HT-29 (cell line): ENCODE measurements at places on chromosomes 3 and 15. TPM values are rescaled to one million over a fixed set of nuclear protein-coding genes. Genes with fewer than 3 reads are reported as not detected.

The PGBD4 gene
- 1.5 and 1.7 TPM in 2 replicates for total RNA-seq

The ALPK3 gene
- total RNA-seq = 66.1 and 73.9 TPM in 2 replicates

The SNRPN gene
- total RNA-seq = not detected in 2 replicates

The FMN1 gene
- 9.4 and 11.5 TPM in 2 replicates for total RNA-seq

The RTP1 gene
- not detected in 2 replicates for total RNA-seq

The ERICH6 gene
- total RNA-seq = not detected in 2 replicates

DNA sequence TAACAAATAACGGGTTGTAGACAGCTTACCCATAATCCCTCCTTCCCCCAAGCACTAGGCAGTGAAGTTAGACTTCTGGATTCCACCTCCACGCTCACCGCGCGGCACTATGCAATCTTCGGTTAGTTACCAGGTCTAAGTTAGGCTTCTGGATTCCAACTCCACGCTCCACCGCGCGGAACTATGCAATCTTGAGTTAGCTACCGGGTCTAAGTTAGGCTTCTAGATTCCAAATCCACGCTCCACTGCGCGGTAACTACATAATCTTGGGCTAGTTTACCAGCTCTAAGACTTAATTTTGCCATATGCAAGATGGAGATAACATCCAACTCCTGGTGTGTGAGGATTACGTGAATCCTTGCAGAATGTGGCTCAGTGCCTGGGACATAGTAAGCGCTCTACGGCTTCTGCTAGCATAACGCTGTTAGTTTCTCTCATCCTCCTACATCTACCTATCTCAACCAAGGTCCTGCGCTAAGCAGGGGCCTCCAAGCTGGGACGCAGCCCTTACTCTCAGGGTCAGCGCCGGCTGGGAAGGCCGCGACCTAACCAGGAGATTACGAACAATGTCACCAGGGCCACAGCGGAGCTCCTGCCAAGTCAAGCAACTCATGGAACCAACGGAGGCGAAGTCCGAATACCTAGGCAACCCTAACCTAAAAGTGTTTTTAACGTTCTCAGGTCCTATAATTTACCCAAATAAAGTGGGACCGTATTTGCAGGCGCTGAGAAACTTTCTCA, 497 bp upstream of the RPLP1 start:
- no peak for DNase-seq

- no peak for DNase-seq
Measured at GRCh38 chr15:66071921-66072295, 181.6 kb downstream of the MEGF11 start.

- no peak for DNase-seq
Measured at GRCh38 chr3:67601385-67601784, 53.0 kb downstream of the SUCLG2 start.

DNA sequence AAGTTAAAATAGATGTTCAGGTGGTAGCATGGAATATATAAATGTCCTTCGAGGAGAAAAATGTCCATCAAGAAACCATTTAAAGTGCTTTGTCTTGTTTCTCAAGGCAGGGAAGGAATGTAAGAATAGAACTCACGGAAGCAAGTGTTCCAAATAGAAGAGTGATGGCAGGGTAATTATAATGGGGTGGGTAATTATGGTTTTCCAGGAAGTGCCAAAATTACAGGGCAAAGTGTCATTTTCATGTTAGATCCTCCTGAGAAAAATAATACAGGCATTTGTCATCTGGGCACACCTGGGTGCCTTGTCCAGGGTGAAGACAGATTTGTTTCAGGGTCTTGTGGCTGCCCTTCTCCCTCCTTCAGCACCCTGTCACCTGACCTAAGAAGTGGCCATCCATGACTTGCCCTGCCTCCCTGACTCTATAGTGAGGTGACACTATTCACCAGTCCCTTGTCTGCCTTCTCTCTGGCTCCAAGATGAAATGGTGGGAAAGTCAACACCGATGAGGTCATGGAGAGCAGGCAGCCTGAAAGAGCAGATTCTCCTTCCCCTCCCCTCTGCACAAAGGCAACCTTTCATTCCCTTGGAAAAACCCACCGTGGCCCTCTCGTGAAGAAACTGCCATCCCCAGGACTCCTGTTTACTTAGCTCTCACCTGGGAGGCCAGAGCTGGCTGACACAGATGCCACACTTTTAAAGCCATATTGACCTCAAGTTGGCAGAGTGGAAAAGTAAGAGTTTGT, 45.1 kb upstream of the AMOTL2 start:
- peak; percentile 33 for DNase-seq

GRCh38 chr3:116200956-116201690, 244.2 kb downstream of the LSAMP start:
- DNase-seq = no peak

DNA sequence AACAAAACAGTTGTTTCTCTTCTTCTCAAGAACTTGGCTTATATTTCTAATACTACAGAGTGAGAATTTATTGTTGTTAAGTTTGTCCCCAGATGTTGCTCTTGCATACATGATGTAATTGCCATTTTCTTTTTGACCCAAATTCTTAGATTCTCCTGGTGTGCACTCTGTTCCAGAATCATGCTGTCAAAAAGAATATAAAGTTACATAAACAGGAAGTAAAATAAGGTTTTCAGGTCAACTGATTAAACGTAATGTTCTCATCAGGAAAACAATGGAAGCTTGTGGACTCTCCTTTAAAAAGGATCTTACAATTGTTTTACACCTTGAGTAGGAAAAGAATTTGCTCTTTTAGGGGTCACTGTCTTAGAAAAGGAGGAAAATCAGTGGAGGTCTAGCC, 121.8 kb downstream of the ADAM10 start:
- no peak for DNase-seq

DNA sequence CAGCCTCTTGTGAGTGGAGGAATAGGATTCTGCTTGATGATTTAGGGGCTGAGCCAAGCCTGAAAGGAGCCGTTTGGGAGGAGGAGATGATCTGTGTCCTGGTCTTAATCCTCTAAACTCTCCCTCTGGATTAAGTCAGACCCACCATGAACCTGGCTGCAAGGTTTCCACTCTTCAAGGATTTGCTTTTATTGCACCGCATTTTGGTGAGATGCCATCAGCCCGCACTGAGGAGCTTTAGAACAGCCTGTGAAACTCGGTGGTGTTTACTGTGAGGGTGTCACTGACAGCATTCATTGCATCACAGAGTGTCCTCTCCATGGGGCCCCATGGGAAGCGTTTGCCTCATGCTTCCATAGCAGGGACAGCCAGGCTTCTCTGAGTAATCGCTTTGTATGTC, 59.2 kb downstream of the EPHB1 start:
- DNase-seq = no peak
